Ovary (tissue), 10 donors: ENCODE measurements at places on chromosomes 2 and 18. TPM values are rescaled to one million over a fixed set of nuclear protein-coding genes. Genes with fewer than 3 reads are reported as not detected.

Gene HOXD3
- 14.8 TPM for total RNA-seq

Gene MROH2A
- total RNA-seq, result not detected

- no peak for DNase-seq
- no peaks in the 10 kb centered on the region for H3K36me3 ChIP-seq
Measured at GRCh38 chr18:50560681-50561629, 1.1 kb downstream of the MAPK4 start.

GRCh38 chr2:50388324-50388723 lies 643.6 kb downstream of the NRXN1 start:
- H3K4me3 ChIP-seq, result no peak overlapping the region
- DNase-seq, result no peak
- H3K4me1 ChIP-seq, result no peaks in the 10 kb centered on the region
- H3K27me3 ChIP-seq, result no peaks in the 10 kb centered on the region
- no peak overlapping the region for H3K27ac ChIP-seq

DNA sequence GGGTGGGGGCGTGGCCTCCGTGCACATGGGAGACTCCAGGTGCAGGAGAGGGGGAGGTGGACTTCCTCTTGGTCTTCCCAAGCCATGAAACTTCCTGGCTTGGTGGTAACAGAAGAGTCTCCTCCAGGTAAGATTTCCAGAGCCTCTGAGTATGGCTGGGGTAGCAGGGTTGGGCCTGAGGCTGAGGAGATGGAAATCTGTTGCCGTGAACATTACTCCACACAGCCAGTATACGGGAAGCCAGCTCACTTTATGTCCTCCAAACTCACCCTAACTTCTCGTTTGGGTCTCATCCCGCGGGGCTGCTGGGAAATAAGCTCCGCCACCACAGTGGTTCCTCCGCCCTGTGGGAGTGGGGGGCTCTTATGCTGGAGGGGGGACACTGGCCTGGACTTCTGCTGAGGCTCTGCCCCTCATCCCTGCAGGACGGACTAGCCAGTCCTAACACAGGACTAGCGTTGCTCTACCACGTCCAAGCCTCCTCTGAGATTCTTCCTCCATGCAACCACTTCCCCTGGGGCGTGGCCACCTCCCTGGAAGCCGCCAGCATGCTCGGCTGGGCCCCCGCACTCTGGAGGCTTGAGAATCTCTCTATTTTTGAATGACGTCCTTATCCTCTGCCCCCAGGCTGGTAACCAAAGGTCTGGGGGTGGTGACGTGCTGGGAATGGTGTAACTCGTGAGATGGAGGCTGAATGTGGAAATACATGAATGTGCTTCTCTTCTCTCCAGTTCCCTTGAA lies 777 bp upstream of the RAB17 start:
- H3K4me3 ChIP-seq, result no peak overlapping the region
- no peak overlapping the region for H3K27ac ChIP-seq
- H3K36me3 ChIP-seq, result no peaks in the 10 kb centered on the region
- no peak for DNase-seq
